Activated CD4-positive, alpha-beta T cell treated with anti-CD3 and anti-CD28 coated beads, Interleukin-2, amount 10 ng/mL, durations not matched to agents 7 days and 5 days (primary cell): ENCODE measurements at places on chromosomes 7 and 10. TPM values are rescaled to one million over a fixed set of nuclear protein-coding genes. Genes with fewer than 3 reads are reported as not detected.

C7orf57 gene
- 0.10 TPM for total RNA-seq

GIMAP5 gene
- total RNA-seq = 149 TPM

DNA sequence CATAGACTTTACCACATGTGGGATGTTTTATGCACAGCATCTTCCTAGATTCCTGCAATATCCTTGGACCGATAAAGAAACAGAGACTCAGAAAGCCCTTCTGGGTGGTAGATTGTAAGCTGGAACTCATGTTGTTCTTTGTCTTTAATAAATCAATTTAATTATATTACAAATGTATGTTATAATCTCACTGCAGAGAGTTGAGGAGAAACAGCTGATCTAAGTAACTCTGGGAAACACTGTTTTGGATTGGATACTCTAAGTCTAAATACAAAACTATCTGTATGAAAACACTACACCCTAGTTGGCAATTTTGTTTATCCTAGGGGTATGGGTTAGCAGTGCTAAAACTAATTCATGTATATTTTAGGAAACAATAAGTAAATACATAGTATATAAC lies 1015.2 kb downstream of the XPNPEP1 start:
- H3K4me3 ChIP-seq = no peak overlapping the region
- H3K4me1 ChIP-seq = no peaks in the 10 kb centered on the region
- no peaks in the 10 kb centered on the region for H3K36me3 ChIP-seq
- peaks cover 5% of the 10 kb centered on the region for H3K27me3 ChIP-seq
- no peak for DNase-seq
- no peak overlapping the region for H3K27ac ChIP-seq

DNA sequence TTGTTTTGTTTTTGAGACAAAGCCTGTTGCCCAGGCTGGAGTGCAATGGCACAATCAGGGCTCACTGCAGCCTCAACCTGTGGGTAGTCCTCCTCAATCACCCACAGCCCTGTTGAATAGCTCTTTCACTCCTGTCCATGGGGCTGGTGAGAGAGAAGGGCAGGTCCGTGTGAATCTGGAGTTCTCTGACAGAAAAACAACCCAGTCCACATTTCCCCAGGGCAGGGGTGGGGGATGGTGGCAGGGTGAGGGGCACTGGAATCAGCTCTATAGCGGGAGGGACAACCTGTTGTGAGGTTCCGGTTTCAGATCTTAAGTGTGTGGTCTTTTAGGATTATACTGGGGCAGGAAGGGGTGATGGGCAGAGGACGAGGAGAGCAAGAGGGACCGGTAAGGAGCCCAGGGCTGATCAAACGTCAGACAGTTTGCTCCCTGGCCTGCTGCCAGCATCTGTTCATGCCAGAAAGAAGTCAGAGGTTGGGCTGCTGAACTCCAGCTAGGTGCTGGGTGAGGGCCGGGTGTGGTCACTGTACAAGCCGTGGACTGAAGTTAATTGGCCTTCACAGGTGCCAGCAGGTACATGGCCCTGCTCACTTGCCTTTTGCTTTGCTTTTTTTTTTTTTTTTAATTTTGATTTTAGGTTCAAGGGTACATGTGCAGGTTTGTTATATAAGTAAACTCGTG lies 33.2 kb upstream of the MKRN1 start:
- H3K4me1 ChIP-seq = no peaks in the 10 kb centered on the region
- H3K27me3 ChIP-seq = no peaks in the 10 kb centered on the region
- DNase-seq = no peak
- H3K36me3 ChIP-seq = no peaks in the 10 kb centered on the region
- H3K27ac ChIP-seq = no peak overlapping the region
- no peak overlapping the region for H3K4me3 ChIP-seq

KLF14 gene
- total RNA-seq = not detected

ARHGEF35 gene
- total RNA-seq = 4.2 TPM

DNA sequence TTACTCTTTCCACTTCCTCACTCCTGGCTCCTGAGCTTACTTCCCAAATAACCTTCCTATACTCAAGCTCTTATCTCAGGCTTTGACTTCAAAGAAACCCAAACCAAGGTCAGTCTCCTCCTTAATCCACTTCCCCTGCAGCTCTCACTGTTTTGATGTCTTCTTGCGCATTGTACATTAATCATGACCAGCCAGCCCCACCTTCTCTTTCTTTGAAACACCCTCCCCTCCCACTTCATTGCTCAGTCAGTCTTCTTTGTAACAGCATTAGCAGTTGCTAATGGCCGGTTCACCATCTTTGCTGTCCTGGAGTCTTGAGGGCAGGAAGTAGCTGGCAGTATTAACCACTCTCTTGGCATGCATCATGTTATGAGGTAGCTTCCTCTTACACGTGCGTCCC lies 57.9 kb upstream of the CHCHD3 start:
- H3K4me1 ChIP-seq = no peaks in the 10 kb centered on the region
- H3K36me3 ChIP-seq = no peaks in the 10 kb centered on the region
- no peak overlapping the region for H3K4me3 ChIP-seq
- no peak for DNase-seq
- H3K27ac ChIP-seq = no peak overlapping the region

DNA sequence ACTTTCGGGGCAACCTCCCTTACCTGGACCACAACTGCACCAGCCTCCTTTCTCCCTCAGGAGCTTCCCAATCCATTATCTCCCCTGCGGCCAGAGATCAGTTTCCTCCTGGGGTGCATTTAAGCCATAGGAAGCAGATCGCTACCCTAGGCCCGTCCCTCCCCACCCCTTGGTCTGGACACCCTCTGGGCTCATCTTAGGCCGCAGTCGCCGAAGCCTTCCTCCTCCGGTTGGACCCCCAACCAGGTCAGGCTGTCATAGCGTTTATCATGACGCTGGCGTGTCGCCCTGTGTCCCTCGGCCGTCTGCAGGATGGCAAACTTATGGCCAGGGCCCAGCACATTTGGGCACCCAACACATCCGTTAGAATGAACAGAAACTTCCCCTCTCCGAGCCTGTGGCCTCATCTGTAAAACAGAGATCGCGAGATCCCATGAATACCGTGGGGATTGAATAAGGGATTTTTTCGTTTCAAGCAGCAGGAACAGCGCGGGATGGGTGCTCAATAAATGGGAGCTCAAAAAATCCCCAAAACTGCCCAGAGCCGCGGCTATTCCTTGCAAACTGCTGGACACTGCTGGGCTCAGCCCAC lies 669 bp upstream of the AP5Z1 start:
- H3K36me3 ChIP-seq = peaks cover 11% of the 10 kb centered on the region
- peak overlapping the region; percentile 98 for H3K4me3 ChIP-seq
- H3K27me3 ChIP-seq = no peaks in the 10 kb centered on the region
- no peak for DNase-seq
- peak overlapping the region; percentile 98 for H3K27ac ChIP-seq

- no peak for DNase-seq
- no peaks in the 10 kb centered on the region for H3K27me3 ChIP-seq
- H3K4me3 ChIP-seq = no peak overlapping the region
- H3K36me3 ChIP-seq = no peaks in the 10 kb centered on the region
Observed at GRCh38 chr7:91957232-91957631, 16.6 kb downstream of the AKAP9 start.

DNA sequence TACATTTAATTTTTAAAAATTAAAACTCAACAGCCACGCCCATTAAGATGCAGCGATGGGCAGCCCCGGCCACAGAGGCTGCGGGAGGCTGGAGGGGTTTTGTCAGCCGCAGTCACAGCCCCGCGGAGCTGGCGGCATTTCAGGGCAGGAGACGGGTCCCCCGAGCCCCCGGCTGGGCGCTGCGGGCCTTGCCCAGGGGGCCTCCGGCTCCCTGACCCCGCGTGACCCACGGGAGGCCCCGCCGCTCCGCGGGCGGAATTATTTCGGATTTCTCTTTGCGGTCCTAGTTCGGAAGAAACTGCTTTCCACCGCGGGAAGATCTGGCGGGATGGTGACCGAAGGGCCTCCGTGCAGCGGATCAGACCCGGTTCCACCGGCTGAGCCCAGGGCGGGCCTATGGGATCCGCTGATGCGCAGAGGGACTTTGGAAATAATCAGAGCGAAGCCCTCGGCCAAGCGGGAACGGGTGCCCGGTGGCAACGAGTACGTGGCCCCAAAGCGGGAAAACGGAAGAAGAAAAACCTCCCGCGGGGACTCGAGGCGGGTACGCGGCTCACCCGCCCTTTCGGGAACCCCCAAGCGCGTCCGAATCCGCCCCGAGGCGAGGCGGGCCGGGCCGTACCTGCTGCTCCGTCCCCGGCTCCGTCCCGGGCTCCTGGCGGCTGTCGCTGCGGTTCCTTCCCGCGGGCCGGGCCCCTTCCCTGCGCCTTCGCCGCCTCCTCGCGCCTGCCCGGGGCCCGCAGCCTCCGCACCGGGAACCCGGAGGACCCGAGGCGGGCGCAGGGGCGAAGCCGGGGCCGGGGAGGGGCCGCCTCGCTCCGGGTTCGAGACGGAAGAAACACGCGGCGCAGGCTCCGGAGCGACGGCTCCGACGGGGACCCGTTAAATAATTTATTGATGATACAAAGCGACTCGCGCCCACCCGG lies 1.7 kb downstream of the NKX6-2 start:
- H3K27ac ChIP-seq = peak overlapping the region; percentile 71
- no peak for DNase-seq
- H3K4me1 ChIP-seq = no peaks in the 10 kb centered on the region
- peaks cover 15% of the 10 kb centered on the region for H3K27me3 ChIP-seq

DNA sequence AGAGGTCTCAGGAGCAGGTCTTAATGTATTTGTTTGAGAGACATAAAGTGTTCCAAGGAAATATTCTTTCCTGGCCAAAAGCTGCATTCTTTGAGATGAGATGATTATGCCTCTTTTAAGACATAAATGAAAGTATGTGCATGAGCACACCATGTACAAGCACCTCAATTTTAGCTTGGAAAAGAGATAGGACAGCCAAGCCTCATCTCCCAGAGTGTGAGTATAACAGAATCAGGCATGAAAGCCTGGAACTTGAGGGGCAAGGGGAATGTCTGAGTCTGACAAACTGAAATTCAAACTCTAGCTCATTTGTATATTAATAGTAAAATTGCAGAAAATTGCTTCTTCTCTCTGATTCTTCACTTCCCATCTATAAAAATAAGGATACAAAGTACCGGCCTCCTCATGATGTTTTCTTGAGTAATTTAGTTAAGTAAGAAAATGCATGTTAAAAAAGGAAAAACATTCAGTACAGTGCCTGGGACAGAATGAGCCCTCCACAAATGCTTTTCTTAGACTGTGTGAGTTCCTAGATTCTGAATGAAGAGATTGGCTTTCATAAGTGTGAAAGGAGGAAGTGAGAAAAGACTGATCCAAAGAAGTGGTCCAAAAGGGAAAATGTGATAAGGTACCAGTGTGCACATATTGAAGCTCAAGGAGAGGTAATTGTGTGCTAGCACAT lies 1260.9 kb upstream of the SORCS1 start:
- no peak for DNase-seq
- no peak overlapping the region for H3K4me3 ChIP-seq
- no peaks in the 10 kb centered on the region for H3K27me3 ChIP-seq
- H3K4me1 ChIP-seq = no peaks in the 10 kb centered on the region
- H3K27ac ChIP-seq = no peak overlapping the region

- no peaks in the 10 kb centered on the region for H3K36me3 ChIP-seq
- no peaks in the 10 kb centered on the region for H3K27me3 ChIP-seq
- peak; percentile 23 for DNase-seq
- H3K27ac ChIP-seq = peak overlapping the region; percentile 62
- peaks cover 31% of the 10 kb centered on the region for H3K4me1 ChIP-seq
Observed at GRCh38 chr10:132257271-132257670, 50.5 kb downstream of the STK32C start.

- H3K27ac ChIP-seq = peak overlapping the region; percentile 83
- peaks cover 4% of the 10 kb centered on the region for H3K27me3 ChIP-seq
- H3K4me3 ChIP-seq = peak overlapping the region; percentile 75
- H3K4me1 ChIP-seq = peaks cover 33% of the 10 kb centered on the region
- peaks cover 20% of the 10 kb centered on the region for H3K36me3 ChIP-seq
Observed at GRCh38 chr7:111560773-111561653, 1.3 kb downstream of the IMMP2L start.

SPDYE1 gene
- not detected for total RNA-seq

SUGCT gene
- not detected for total RNA-seq

GRCh38 chr10:89371987-89372386 lies 5.9 kb upstream of the IFIT1B start:
- peaks cover 15% of the 10 kb centered on the region for H3K4me1 ChIP-seq
- H3K27ac ChIP-seq = no peak overlapping the region
- H3K4me3 ChIP-seq = no peak overlapping the region
- no peaks in the 10 kb centered on the region for H3K36me3 ChIP-seq
- peaks cover 6% of the 10 kb centered on the region for H3K27me3 ChIP-seq

GRCh38 chr7:92057375-92057774 lies 76.9 kb downstream of the CYP51A1 start:
- H3K36me3 ChIP-seq = peaks cover 3% of the 10 kb centered on the region
- no peak overlapping the region for H3K27ac ChIP-seq
- no peak overlapping the region for H3K4me3 ChIP-seq
- DNase-seq = no peak
- H3K27me3 ChIP-seq = no peaks in the 10 kb centered on the region

ANKRD2 gene
- total RNA-seq = not detected
